ENCODE measurements at places on chromosomes 2 and 18.

GRCh38 chr2:174445248-174445647 lies 41.6 kb downstream of the GPR155 start:
- no peak for DNase-seq

GRCh38 chr2:147331790-147332419 lies 512.9 kb upstream of the ACVR2A start:
- no peak for DNase-seq

GRCh38 chr18:77300579-77300978 lies 50.9 kb downstream of the GALR1 start:
- no peak for DNase-seq

DNA sequence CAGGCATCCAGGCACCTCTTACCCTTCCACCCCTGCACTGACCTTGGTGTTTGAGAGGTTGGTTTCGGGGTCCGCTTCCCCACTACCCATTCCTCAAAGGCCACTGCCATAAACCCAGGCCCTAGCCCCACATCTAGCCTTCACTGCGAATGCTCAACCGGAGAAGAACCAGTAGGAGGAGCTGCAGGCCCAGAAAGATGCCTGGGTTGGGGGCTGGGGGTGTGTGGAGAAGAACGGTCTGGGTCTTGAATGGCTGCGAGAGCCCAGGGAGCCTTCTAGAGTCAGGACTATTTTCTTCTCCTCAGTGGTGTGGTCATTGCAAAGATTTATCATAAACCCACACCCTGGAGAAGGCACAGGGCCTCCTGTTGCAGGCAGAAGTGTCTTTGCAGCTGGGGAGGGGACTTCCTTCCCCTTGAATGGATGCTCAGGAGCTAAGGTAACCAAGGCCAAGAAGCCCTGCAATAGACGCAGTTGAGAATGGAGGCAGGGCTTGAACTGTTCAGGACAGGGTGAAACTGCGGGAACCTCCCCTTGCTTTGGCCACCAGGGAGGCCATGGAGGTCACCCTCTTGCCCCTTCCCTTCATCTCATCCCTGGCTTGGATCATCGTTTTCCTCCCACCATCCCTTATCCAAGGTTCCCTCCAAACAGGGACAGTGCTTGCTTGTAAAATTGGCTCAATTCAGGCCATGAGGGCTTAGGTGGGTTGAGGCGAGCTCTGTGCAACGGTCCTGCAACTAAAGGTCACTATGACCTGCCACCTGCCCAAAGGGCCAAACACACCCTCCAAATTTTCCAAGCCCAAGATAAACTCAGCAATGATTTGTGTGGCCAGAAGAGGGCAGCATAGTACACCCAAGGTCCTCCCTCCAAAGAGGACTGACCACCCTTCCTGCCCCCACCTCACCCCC lies 20.9 kb downstream of the THNSL2 start:
- no peak for DNase-seq

DNA sequence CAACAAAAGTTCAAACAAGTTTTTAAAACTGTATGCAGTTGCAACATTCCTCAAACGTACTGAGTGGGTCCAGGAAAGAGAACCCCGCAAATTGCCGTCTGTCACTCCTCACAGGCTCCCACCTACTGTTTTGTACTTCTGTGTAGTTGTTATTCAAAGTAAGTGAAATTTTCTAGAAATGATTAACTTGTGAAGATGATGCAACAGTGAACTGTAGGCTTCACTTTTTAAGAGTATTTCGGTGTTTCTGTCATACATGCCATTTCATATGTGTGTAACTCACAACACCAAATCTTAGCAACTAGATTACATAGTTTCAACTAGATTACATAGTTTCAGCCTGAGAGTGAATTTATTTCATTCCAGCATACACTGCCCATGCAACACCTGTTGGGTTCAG lies 226.0 kb upstream of the TANK start:
- no peak for DNase-seq

- DNase-seq, result no peak
These were observed 151.9 kb upstream of the CWC22 start for GRCh38 chr2:180158961-180159360.

- no peak for DNase-seq
These were observed 1.6 kb downstream of the SNED1 start for GRCh38 chr2:240999873-241000541.

DNA sequence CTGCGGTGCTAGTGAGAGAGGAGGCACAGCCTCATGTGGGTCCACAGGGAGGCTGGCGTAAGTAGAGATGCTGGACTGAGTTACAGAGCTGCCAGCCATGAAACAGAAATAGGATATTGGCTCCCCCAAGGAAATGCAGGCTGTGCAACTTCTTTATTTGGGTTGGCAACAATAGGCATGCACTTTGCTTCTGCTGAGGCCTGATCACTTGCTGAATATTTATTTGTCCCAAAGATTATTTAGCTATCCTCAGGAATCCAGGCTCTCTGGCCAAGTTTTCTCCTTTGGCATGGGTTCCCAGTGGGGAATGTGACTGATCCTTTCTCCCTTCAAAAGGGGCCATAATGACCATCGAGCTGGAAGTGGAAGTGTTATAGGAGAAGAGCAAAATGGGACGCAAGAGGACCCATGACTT lies 60.0 kb downstream of the MAPK4 start:
- no peak for DNase-seq

GRCh38 chr2:167215595-167215994 lies 327.3 kb downstream of the XIRP2 start:
- no peak for DNase-seq

DNA sequence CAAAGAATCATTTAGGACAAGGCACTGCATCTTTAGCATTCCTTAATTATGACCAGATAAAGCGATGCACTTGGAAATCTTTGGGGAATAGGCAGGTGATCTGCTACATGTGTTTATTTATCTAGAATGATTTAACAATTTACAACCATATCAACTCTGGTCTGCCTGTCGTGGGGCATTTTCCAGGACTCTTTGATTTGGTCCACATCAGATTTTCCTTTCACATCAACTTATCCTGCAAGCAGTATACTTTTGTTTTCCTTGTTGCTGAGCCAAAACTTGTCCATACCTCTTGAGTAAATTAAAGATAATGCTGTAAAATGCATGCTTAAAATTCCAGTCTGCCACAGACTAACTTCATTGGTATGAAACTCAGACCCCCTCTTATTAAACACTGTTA lies 312.4 kb upstream of the TCF4 start:
- DNase-seq, result no peak

DNA sequence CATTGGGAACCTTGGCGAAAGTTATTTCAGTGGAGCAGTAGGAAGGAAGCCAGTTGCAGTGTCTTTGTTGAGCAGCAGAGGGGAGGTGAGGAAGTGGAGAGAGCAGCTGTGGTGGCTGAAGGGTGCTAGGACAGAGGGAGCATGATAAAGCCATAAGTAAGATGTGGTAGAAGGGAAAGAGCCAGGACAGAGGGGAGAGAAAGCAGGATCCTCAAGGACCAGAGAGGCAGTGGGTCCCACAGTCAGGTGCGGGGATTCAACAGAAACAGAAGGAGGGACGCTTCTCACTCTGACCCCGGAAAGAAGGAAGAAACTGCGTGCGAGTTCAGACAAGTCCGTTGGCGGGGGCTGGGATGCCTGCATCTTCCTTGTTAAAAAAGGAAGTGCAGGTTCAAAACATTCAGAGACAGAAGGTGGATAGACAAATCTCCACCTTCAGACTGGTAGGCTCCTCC lies at the start of gene CXCR2:
TSS of gene CXCR2 (plus strand) at position 403 of the 455 bp plus-strand sequence. CDS start 8,774 bp downstream, outside the sequence.
- DNase-seq, result no peak

DNA sequence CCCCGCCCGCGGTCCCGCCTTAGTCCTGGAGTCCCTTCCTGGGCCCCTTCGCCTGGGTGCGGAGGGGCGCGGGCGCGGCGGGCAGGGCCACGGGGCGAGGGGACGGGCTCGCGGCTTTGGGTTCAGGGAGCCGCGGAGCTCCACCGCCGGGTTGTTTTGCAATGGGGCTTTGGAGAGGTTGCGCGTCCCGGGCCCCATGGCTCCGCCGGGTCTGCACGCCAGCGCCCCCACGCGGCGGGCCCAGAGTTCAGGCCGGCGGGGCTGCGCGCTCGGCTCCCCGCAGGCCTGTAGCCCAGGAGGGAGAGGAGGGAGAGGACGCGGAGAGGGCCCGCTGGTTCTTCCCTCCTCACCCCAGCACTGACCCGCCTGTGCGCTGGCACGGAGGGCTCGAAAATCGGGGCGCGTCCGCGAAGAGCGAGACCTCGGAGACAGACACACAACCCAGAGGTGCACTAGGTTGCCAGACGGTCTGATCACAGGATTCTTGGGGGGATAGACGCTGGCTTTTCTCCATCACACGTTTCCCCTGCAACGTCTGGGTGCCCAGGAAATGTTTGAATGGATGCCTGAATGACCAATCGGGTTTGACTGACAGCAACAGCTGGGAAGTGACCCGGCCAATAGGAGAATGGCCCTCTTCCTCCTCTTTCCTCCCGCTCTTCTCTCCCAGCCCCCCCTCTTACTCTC lies 4.9 kb upstream of the SIX2 start:
- peak; percentile 36 for DNase-seq

DNA sequence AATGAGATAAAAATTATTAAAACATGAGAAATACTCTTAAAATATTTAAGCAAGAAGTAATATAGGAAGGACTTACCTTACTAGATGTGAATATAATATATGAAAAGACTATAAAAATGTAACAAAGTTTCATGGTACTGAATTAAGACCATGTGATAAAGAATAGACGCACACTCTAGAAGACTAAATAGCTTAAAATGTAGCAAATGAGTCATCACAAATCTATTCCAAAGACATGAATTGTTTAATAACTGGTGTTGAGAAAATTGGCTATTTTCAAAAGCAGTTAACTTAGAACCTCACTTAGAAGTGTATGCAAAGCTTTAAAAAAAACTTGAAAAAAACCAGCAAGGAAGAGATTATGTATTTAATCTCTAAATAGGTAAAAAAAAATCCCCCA lies 64.1 kb downstream of the POLE4 start:
- no peak for DNase-seq

DNA sequence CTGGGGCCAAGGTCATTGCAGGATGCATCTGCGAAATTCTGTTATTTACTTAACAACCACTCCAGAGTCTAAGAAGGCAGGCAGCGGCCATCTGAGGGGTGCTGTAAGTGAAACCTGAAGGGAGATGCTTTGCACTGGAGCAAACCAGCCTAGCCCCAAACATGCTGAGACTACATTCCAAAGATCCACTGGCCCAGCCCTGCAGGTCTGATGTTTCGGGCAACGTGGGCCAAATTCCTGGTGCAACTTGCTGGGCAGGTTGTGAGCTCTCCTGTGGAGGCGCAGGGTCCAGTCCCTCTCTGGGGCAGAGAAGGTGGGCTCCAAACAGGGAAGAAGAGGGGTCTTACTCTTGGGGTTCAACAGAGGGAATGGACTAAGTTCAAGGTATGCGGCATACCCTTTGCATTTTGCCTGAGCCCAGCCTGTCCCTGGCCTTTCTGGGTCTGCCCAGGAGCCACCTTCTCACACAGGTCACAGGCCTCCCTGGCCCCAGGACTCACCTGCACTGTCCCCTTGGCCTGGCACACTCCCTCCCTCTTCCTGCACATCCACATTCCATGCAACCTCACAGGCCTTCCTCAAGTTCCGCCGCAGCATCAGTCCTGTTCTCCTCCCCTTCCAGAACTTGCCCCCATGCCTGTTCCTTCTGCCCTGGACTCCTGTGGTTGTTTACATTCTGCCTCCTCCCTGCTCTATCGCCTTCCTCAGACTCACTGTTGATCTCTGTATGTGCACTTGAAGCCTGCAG lies 5.1 kb upstream of the MAL start:
- DNase-seq, result no peak

DNA sequence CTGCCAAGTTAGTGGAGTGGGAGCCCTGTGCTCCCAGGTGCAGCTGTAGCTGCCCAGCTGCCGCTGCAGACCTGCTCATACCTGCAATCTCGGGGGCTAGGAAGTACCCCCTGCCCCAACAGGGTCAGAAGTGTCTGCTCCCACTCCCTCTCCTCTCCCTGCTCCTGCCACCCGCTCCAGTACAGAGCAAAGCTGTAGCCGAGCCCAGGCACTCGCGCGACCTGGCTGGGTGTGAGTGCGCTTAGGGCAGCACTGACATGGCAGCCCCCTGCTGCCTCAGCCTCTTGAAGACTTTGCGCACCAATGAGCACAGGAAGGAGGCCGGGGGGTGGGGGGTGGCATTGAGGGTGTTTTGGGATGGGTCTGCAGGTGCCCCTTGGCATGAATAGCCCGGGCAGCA lies 1951.4 kb downstream of the SUCLG1 start:
- DNase-seq, result no peak

- no peak for DNase-seq
These were observed 363.5 kb upstream of the TNP1 start for GRCh38 chr2:217223222-217223930.

DNA sequence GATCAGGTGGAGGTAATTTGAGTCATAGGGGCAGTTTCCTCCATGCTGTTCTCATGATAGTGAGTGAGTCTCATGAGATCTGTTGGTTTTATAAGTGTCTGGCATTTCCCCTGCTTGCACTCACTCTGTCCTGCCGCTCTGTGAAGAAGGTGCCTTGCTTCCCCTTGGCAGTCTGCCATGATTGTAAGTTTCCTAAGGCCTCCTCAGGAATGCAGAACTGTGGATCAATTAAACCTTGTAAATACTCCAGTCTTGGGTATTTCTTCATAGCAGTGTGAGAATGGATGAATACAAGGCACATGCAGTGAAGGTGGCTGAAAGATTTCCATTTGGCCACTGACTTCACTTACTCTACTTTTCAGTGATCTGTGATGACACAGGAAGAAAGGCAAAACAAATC lies 133.7 kb downstream of the SH3BP4 start:
- no peak for DNase-seq

DNA sequence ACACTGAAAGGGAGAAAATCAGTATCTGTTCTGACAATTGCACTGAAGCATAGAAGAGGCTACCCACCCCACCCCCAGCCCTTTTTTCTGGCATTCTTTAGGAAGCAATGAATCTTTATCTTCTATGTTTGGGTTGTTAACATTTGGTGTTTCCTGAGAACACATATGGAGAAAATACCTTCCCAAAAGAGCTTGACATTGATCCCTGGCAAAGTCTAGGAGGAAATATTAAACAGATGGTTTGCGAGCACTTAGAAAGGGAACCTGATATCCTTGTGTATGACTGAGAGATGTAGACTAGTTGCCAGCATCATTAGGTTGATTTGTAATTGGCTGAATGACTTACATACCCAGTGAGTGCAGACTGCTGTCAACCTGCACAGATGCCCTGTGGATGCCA lies 42.9 kb downstream of the DOK1 start:
- no peak for DNase-seq

- no peak for DNase-seq
These were observed 85.5 kb upstream of the PXDN start for GRCh38 chr2:1829796-1830195.

GRCh38 chr18:28045880-28046279 lies 131.1 kb downstream of the CDH2 start:
- no peak for DNase-seq

DNA sequence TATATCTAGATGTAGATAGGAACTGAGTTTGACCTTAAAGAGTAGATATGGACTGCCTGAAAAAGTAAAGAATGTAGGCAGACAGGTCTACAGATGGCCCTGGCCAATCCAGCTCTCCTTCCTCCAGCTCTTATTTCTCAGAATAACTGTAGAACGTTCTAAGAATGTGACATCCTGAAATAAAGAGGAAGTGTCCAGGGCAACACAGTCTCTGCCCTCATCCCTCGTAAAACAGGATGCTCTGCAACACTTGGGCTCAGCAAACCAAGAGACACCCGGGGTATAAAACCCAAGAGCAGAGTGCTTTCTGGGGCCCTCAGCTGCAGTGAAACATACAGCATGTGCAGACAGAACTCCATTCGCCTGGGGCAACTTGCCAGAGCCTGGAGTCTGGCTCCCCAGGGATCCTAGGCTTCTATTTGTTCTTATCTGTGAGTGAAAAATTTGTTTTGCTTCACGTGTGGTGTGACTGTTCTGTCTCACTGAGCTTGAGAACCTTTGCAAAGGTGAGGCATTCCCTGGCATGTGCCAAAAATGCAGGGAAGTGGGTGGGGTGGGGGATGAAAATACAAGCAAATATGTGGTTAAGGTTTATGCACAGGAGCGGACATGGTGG lies 401.0 kb downstream of the SETBP1 start:
- no peak for DNase-seq
